ENCODE measurements at places on chromosomes 5 and 9.

DNA sequence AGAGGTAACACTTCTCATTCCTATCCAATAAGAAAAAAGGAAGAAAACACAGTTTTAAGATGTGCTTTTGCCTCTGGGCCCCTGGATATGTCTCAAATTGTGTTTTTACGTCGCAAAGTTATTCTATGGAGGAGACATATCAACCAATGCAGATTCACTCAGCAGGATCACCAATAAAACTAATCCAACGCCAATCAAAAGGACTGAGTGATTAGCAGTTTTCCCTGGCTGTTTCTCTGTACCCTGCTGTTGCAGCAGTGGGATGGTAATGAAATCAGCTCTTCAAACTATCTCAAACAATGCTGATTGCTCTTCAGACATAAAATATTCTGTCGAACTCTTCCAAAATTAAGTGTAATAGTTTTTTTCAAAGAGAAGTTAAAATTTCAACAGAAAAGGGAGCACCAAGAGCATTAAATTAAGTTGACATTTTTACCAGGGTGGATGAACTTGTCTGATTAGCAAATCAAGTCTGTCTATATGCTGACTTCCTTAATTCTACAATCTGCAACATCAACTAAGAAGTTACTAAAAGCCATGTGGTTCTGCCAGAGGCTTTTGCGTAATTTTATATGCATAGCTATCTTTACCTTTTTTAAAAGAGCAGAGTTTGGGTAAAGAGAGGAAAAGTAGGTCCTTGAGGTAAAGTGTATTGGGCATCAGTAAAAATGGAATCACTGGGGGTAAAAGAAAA, 9.7 kb upstream of the HK3 start:
- DNase-seq, result no peak

GRCh38 chr9:109063760-109064159, 50.5 kb upstream of the CTNNAL1 start:
- DNase-seq, result no peak

GRCh38 chr9:95406121-95406520, 88.6 kb upstream of the FANCC start:
- DNase-seq, result no peak

DNA sequence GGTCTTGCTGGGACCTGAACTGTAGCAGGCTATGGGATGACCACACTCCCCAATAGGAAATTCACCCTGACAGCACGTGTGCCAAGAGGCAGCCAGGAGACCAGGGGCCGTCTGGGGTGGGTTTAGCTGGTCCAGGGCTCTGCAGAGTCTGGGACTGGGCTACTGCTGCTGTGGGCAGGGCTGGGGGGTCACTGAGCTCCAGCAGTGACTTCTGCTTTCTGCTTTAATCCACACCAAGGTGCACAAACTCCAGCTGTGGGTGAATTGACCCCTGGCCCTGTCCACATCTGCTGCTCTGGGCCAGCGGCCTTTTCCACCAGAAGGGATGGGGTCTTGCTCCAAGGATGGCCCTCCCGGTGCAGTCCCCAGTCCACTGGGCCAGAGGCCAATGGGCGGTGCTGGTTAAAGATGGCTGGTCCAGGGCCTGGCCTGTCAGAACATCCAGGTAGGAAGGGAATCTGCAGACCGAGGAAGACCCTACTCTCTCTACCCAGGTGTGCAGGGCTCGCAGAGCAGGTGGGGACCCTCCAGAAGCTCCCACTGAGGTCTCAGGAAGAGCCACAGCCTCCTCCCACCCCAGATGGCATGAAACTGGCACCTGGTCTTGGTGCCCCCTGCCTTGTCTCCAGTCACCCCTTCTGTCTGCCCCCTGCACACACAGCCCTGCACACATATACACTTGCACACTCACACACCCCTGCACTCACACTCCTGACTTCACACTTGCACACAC, 28.0 kb downstream of the GLT6D1 start:
- DNase-seq, result no peak

- no peak for DNase-seq
These were observed 20.1 kb downstream of the DOCK2 start for GRCh38 chr5:169657127-169657526.

GRCh38 chr5:148641735-148642134, 12.6 kb downstream of the HTR4 start:
- DNase-seq, result no peak

DNA sequence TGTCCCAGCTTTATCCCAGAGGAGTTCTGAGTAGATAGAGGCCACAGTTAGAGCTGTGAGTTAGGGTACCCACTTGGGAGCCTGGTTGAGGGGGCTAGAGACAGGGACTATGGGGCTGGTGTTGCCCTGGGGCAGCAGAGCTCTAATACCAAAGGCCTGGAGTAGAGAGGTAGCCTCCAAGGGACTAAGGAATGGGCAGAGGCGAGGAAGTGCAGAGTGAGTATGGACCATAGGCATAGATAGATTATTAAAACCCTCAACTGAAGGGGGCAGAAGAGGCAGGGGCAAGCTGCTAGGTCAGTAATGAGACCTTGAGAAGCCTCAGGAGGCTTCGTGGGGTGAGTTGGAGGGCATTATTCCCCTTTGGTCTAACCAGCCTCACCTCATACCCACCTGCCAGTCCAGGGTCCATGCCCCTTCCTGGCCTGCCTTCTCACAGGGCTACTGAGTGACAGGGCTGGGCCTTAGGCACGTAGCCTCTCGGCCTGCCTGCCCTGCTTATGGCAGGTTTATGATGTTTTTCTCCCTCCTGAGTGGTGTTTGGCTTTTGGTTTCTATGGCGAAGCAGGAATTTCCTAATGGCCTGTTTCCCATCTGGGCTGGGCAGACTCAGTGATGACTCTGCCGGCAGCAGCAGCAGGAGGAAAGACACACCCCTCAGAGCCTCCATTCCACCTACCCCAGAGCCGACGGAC, 8.0 kb downstream of the PDLIM4 start:
- DNase-seq, result no peak
